D341Med (cell line): ENCODE measurements at places on chromosomes 7 and 10.

DNA sequence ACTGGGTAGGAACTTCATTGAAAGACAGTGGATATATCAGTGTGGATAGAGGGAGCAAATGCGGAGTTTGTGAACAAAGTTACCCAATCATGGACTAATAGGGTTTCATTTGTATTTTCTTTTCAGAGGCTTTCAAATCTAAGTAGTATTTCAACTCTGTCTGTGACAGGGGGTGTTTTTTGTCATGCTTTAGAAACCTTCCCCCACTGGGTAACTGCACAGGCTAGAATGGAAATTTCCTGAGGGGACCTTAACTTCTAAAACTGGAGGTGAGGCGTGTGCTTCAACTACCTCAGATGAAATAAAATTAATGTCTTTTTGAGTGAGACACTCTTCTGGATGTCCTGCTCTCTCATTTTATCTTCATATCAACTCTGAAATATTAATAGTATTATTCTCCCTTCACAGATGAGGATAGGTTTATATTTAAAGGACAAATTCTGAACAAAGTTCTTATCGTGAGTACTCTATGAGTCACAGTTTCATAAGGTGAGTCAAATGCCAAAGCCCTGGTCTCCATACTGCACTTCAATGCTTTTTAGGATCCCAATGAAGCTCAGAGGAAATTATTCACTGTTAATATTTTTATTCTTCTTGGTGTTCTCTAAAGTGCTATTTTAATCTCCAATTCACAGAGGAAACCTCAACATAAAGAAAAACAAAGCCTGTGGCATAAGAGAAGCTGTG is 770.6 kb downstream of the CCSER2 start:
- DNase-seq, result no peak

GRCh38 chr10:77051837-77052236 is 585.8 kb downstream of the KCNMA1 start:
- DNase-seq, result no peak

DNA sequence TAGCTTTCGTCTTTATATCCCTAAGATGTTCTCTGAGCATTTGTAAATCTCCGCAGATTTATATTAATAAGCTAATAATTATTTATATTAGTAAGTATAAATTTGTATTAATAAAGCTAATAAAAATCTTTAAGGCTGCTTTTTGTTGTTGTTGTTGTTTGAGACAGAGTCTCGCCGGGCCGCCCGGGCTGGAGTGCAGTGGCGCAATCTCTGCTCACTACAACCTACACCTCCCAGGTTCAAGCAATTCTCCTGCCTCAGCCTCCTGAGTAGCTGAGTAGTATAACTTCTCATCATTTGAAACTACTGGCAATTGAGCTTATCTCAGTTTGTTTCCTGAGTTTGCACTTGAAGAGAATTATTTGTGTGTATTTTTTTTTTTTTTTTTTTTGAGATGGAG is 5.1 kb upstream of the ZRANB1 start:
- DNase-seq, result no peak

GRCh38 chr7:151558575-151558974 is 38.9 kb upstream of the RHEB start:
- DNase-seq, result no peak

DNA sequence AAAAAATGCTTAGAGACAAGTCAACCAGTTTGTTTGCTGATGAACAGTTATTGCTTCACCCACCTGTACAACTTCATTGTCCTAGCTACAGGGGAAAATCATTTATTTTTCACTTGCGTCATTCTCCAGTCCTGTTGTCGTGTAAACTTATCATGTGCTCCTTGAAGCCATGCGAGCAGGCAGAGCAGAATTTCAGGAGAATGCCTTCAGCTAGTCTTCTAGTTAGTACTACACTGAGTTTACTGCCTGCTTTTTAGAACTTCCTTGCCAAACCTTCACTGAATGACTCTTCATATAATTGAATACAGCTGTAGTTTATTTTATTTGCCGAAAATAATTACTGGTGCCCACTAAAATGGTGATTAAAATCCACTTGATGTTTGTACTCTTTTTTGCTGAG is 15.6 kb downstream of the RPA3 start:
- DNase-seq, result no peak

DNA sequence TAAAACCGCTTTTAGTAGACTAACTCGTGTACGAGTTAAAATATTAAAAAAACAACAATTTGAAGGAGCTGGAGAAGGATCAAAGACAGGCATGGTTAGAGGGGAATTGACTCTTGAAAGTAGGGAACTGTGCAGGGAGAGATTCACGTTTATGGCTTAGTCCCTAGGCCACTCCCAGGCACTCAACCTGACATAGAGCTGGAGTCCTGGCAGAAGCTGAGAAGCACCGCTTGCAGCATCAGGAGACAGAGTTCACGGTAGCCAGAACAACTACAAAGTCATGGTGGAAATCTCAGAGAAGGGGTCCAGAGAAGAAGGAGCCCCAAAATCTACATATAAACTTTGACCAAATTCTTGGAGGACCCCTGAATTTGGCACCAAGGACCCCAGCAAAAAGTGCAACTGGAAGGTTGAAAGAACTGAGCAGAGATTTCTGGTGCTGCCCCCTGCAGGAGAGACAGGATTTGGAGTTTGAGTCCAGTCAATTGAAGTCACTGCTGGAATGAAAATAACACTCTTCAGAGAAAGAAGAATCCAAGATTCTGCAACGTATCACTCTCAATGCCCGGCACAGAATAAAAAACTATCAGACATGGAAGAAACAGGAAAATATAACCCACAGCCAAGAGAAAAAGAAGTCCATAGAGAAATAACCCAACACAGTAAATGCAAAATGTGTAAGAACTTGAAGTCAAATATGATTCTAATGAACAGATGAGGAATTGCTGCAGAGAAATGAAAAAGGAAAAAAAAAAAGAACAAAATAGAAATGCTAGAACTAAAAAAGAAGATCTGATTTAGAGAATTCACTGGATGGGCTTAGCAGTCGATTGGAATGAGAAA is 493.3 kb upstream of the PODXL start:
- DNase-seq, result peak; percentile 58

DNA sequence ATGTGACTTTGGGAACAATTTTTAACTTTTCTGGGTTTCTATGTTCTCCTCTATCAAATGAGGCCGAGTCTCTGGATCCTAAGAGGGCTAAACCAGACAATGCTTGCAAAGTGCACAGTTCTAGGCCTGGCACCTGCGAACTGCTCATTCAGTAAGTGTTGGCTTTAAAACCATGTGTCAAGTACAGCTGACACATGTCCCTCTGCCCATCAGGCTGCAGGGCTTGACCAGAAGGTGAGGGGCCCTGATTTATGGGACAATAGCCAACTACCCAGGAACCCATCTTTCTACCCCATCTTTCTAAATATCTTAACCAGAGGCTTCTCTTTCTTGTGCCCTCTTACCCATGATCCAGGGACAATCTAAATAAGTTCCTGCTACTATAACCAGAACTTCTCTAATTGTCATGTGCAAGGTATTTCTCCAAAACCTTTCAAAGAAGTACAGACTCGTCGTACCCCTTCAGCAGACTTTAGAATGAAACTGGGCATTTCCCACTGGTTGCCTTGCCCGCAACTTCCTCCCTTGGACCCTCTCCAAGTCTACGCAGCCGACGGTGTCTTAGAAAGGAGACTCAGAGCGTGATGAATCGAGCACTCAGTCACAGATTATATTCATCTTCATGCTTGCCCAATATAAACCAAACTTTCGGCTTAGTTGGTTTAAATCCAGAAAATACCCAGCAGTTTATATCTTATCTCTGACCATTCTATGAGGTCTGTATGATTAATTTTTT is 69.8 kb upstream of the STEAP1B start:
- no peak for DNase-seq

DNA sequence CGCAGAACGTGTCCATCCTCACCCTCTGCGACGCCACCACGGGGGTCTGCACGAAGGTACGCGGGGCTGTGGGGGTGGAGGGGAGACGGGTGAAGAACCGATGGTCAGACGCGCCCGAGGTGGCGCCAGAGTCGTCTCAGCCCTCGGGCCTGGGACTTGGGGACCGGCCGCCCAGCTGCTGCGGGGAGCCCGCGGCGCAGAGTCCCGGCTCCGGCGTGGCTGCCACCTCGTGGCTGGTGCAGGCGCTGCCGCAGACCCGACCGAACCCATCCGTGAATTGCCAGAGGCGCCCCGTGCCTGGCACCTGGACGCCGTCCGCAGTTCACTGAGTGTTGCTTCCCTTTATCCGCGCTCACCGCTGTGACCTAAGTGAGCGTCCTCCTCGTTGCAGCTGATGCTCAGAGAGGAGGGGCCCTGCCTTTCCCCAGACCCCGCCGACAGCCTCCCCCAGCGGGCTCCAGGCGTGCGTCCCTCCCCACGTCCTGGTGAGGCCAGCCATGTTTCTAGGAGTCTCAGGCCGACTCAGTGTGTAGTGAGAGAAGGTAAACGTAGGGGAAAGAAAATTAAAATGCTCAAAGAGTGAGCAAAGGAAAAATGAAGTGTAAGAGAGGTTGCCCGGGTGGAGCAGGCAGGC is 208.7 kb downstream of the PAXIP1 start:
- DNase-seq, result no peak

GRCh38 chr10:12872577-12872976 is 128.9 kb downstream of the CCDC3 start:
- no peak for DNase-seq

DNA sequence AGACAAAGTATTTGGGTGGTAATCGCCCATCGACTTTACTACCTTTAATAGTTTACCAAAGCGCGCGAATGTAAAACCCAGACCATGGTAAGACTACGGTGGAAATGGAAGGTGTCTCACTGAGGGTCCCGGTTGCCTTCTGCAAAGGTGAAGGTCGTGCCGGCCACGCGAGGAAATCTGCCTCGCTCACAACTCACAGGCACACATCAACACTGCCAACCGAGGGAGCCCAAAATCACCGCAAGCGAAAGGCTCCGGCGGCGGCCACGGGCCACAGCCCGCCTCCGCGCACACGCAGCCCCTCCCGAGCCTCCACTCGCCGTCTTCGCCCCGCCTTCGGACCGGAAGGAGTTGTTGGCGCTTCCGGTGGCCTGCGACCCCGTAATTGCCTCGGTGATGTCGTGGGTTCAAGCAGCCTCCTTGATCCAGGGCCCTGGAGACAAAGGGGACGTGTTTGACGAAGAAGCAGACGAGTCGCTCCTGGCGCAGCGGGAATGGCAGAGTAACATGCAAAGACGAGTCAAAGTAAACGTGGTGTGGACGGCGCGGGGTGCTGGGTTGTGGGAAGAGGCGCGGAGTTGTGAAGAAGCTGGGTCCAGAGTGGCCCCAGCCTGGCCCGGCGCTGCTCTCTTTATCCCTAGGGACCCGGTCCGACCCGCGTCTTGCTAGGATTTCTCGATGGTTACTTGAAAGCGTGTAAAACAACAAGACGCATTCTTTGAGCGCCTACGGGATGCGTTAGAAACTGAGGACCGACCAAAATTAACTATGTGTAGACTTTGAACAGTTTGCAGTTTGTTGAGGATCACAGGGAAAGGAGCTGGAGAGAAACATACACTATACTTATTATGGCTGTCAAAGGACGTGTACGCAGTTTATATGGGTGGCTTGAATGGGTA is at the start of gene YAE1:
TSS of gene YAE1 (plus strand) at position 382 of the 899 bp plus-strand sequence. CDS start at position 397, 15 bp downstream.
- DNase-seq, result peak; percentile 97

DNA sequence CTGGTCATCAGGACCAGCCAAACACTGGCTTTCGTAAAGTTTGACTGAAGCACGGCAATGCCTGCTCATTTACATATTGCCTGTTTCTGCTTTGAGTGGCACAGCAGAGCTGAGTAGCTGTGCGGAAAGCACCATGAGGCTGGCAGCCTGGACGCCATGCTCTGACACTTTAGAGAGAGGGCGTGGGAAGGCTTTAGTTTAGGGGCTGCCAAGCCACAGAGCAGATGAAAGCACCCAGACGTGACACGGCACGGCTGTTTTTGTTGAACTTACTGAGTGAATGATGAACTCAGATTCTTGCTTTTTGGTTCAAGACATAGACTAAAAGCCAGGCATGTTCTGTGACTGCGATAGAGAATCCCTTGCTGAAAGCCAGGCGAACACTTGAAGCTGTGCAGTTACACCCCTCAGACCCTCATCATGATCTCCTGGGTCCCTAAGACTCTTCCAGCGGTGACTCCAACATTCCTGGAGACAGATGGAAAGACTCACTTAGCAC is 182.1 kb downstream of the ZMYND11 start:
- no peak for DNase-seq

- no peak for DNase-seq
Observed at GRCh38 chr10:103067484-103067883, 125.6 kb downstream of the NT5C2 start.

GRCh38 chr7:37709631-37710509 is 26.3 kb downstream of the GPR141 start:
- no peak for DNase-seq

GRCh38 chr10:79483299-79483698 is 29.0 kb upstream of the EIF5AL1 start:
- DNase-seq, result no peak

DNA sequence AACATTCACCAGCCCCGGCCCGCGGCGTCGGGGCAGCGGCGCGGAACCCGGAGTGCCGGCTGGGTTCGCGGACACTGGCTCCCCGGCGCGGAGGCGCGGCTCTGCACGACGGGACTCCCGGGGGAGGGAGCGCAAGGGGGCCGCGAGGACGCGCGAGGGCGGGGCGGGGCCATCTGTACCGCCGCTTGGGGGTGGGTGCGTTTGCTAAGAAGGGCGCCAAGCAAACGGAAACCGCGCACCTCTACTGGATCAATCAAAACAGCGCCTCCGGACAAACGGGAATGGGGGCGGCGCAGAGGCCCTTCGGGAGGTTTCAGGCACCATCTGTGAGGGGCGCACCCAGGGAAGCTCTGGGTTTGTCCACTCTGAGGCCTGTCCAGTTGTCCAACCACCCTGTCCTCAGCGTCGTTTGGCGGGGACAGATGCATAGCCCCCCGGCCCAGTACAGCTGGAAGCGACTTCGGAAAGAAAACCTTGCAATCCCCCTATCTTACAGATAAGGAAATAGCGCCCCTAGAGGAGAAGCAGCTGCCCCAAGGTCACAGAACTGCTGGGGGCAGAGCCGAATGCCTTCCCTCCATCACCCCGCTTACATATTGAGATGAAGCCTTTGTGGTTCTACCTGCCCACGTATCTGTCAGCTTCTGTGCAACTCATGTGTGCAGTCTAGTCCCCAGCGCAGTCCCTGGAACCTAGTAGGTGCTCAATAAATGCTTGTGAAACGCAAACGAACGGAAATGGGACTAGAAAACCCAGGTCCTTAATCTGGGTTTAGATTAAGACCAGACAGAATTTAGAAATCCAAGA is 10.7 kb upstream of the SLIT1 start:
- DNase-seq, result peak; percentile 76

DNA sequence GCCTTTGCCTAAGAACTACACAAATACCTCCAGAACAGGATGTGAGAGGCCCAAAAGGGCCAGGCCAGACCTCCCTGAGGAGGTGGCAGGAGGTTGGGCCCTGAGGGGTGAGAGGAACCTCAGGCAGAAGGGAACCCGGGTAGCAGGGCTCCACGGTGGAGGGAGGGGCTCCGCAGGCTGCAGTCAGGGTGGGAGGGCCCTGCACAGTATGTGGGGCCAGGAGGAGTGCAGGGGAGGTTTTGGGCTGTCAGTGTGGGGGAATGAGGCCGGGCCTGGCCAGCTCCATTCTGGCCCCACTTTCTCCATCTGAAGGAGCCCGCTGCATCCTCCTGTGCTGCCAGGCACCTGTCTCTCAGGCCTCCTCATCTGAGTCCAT is 25.9 kb downstream of the DNAJB12 start:
- no peak for DNase-seq

- no peak for DNase-seq
Observed at GRCh38 chr7:14385074-14385473, 395.6 kb upstream of the ETV1 start.

- no peak for DNase-seq
Observed at GRCh38 chr7:18792871-18793595, 297.5 kb downstream of the HDAC9 start.

- DNase-seq, result no peak
Observed at GRCh38 chr10:114856544-114857287, 35.1 kb downstream of the FHIP2A start.

GRCh38 chr7:46411236-46411635 is 490.2 kb upstream of the IGFBP3 start:
- DNase-seq, result no peak
